ENCODE measurements at places on chromosomes 3 and 15.

- DNase-seq, result peak; percentile 4
Measured at GRCh38 chr3:114299421-114299820, 5.6 kb downstream of the TIGIT start.

GRCh38 chr3:13011573-13012220 is 61.5 kb downstream of the IQSEC1 start:
- no peak for DNase-seq

- DNase-seq, result no peak
Measured at GRCh38 chr3:141440942-141441341, 45.9 kb upstream of the RASA2 start.

DNA sequence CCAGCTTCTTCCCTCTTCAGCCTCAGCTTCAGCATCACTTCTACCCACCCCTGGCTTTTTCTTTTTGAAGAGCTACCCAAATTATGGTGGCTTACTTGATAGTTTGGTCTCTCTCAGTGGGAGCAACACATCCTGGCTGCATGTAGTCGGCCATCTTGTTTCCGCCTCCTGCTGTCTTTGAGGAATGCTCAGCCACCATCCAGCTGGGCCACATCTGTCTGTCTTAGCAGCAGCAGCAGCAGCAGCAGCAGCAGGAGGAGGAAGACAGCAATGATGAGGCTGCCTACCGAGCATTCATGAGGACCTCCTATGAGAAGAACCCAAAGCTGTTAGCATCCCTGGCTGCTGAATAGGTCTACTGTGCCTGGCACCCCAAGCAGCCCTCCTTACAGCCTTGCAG is 19.7 kb downstream of the IL16 start:
- no peak for DNase-seq

DNA sequence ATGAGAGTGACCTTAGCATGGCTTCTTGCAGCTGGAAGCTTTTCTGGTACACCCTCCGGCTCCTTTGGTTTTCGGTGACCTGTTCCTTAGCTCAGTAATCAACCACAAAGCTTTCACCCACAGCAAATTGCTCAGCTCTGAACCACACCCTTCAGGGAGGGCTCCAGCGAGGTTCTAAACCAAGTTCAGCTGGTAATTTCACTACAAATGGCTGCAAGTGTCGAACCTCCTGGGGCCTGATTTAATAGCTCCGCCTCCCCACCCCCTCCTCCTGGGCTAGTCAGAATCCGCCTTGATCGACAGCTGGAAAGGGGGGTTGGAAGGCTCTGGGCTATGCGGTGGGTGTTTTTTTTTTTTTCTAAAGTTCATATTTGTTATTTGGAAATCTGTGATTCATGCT is 150.9 kb upstream of the MCTP2 start:
- no peak for DNase-seq

DNA sequence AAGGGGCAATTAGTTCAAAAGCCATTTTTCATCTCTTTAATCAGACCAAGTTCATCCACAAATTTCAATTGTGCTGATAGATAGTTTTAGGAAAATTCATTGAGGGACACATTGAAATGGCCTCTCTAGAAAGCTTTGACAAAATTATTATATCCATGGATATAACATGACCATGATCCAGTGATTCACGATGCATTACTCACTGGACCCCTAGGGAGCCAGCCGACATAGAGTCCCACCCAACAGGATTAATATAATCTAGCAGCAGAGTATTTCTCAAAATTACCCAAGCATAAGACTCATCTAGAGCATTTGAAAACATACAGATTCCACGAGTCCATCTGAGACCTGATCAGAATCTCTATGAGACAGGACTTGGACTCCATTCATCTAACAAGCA is 100.3 kb downstream of the FRMD5 start:
- no peak for DNase-seq

- DNase-seq, result peak; percentile 10
Measured at GRCh38 chr3:118186051-118186450, 848.6 kb downstream of the IGSF11 start.

DNA sequence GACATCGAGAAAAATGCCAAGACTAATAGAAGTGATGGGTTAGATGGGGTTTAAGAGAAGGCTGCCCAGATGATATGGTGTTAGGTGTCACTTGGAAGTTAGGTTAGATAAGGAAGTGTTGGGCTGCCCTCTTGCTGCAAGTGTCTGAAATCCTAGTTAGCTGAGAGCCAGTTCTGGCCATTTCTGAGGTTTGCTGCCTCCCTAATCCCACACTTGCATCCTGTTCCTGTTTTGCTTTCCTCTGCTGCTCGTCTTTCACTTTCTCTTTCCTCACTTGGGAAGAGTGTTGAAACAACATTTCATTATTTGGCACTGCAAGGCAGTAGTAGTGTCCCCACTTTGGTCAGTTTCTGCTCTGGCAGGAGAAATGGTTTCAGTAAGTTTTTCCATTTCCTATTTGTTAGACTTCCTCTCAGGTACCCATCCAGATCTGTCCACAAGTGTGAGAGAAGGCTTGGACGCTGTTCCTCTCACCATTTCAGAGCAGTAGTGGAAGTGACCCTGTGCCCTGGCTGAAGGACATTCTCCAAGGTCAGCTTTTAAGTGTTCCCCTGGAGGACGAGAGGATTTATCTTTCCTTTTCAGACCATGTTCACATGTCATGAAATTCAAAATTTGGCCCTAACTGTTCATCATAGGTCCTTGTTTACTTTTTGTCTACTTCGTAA is 93.3 kb downstream of the ADAMTSL3 start:
- DNase-seq, result no peak

GRCh38 chr3:4995500-4996053 is 16.3 kb downstream of the BHLHE40 start:
- no peak for DNase-seq

DNA sequence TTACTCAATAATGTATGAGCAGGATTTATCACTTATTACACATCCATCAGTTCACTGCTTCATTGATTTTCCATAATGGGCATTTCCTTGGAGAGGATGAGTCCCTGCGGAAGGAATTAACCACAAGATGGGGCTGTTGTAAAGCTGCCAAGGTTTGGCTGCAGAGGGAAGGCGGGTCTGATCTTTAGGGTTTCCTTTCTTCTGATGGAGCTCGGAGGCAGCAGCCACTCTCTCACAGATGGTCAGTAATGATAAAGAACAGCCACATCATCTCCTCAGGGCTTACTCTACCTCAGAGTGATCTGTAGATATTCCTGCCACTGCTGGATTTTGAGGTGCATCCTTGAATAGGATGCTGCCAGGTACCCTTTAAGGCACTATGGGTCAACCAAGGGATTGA is 115.2 kb downstream of the USP13 start:
- DNase-seq, result no peak

DNA sequence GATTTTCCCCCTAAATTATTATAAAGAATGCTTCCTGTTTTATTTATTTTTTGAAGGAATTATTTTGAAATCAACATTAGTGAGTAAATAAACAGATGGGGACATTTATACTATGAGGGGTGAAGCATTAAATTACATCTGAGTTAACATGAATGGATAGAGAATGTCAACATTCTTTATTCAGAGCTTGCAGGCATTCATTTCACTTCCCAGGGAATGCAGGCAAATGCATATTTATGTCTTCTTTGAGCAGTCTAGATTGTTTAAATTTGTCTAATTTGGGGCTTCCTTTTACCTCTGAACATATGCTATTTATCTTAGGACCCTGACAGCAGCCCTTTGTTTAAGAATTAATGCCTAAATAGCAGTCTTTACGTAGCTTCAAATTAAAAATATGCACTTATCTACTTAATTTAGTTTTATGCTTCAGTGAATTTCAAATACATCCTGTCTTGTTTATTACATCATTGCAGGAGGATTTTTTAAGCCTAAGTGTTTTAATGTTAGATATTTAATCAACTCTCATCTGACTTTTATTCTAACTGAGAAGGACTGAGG is 630.5 kb upstream of the LMCD1 start:
- no peak for DNase-seq

- DNase-seq, result no peak
Measured at GRCh38 chr3:184545769-184546168, 15.8 kb upstream of the EPHB3 start.

DNA sequence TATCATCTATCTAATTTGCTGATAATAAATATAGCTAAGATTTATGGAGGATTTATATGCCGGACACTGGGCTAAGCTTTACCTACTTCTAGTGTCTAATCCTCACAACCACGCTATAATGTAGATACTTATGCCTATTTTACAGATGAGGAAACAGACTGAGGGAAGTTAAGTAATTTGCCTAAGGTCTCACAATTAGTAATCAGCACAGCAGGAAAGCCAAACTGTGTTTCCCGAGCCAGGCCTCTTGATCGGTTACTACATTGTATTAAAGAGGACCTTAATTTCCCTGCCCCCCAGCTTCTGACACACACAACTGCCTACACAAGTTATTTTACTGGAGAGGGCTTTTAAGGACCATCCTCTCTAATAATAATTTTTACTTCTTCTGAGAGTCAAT is 40.9 kb downstream of the ONECUT1 start:
- no peak for DNase-seq

- DNase-seq, result no peak
Measured at GRCh38 chr15:77616072-77616471, 16.6 kb downstream of the LINGO1 start.

DNA sequence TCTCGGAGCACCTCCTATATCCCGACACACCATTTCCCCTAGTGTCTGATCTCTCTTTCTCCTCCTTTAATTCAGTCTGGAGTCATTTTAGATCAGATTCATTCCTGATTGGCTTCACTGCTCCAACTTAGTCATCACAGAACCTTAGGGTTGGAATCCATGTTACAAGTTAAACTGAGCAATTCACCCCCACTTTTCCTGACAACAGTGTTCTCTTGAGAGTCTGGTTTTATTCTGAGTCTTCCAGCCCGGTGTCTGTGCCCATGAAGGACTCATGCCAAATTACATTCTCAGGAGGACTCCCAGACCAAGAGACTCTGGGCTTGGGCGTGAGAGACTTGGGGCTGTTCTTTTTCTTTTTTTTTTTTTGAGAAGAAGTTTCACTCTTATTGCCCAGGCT is 57.5 kb downstream of the LPP start:
- no peak for DNase-seq

DNA sequence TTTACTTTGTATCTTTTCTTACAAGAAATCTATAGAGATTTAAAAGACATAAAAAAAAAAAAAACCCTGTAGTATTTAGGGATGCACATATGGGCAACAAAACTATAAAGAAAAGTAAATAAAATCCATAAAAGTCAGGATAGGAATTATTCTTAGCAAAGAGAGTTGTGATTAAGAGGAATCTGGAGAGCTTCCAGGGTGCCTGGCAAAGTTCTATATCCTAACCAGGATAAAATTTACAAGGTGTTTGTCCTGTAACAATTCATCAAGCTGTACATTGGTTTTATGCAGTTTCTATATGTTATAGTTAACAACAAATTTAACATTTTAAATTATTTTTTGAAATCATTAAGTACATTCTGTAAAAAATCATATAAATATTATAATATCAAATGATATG is 7.9 kb downstream of the SECISBP2L start:
- DNase-seq, result no peak

- no peak for DNase-seq
Measured at GRCh38 chr3:160035757-160036156, 47.1 kb downstream of the IL12A start.

GRCh38 chr3:62318365-62318751 is 55.0 kb downstream of the FEZF2 start:
- no peak for DNase-seq

DNA sequence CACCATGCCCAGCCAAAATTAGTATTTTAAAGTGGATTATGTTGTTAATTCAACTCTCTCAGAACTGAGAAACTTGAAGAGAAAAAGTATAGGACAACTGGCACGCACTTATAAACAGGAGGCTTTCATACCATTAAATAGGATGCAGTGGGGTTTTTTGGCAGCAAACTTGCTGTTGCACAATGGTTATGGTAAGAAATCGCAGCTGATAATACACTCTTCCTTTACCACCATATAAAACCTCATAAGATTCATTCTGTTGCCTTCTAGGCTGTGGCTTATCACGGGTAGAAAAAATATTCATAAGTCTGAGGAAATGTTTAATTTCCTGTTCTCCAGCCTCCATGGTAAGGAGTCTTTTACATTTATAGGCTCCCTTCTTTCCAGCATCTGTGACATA is 95.3 kb downstream of the TMCO5A start:
- DNase-seq, result no peak

- no peak for DNase-seq
Measured at GRCh38 chr15:29756358-29757267, 65.7 kb downstream of the TJP1 start.

- no peak for DNase-seq
Measured at GRCh38 chr3:17125738-17126442, 241.1 kb downstream of the PLCL2 start.

GRCh38 chr3:6770397-6770690 is 90.6 kb upstream of the GRM7 start:
- no peak for DNase-seq

GRCh38 chr15:55791551-55792400 is 48.8 kb upstream of the PRTG start:
- no peak for DNase-seq

- DNase-seq, result no peak
Measured at GRCh38 chr3:47565734-47566550, 12.7 kb downstream of the CSPG5 start.

DNA sequence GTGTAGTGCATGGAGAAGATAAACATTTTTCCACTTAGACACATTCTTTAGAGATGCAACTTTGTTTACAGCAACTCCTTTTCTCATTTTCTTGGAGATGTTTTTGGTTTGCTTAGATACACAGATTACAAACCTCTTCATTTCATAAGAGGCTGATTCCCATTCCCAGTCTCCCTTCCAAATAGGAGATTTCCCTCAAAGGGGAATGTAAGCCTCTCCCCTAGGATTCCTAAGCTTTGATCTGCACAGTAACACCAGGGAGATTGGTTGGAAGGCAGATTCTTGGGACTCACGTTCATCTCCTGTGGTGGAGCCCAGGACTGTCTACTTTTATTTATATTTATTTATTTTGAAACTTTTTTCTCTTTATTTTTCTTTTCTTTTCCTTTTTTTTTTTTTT is 63.2 kb downstream of the MCTP2 start:
- no peak for DNase-seq

DNA sequence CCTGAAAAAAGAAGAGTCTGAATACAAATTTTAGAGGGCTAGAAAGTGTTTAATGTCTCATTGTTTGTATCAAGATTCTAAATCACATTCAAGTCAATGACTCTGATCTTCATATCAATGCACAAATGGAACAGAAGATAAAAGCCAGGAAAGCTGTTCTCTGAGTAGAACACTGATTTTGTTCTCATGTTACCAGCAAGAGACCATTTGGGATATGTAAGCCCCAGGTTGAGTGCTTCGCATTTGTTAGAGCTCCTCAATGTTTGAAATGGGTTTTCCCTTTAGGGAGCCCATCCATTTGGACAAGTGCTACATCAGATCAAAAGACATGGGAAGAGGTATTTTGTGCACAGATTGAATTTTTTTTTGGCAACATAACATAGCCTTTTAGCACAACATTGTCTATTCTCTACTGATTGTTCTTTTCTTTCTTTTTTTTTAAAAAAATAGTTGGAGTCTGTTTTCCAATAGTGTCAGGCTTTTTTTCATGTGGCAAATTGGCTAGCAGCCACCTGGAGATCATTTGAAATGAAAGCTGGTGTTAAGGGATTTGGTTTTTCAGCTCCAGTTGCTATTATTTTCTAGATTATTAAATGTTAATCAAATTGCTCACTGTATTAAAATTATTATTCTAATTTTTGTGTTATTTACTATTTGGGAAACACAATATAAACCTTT is 74.5 kb upstream of the ZPLD1 start:
- no peak for DNase-seq

GRCh38 chr3:49634736-49635135 is 39.4 kb upstream of the APEH start:
- no peak for DNase-seq

All from NCI-H1694 treated with DMSO at 0.1 percent for 48 hours (cell line).